ENCODE measurements at places on chromosomes 12 and 14. TPM values are rescaled to one million over a fixed set of nuclear protein-coding genes. Genes with fewer than 3 reads are reported as not detected.

- DNase-seq, result no peak
Measured at GRCh38 chr12:55746174-55746912, 3.4 kb downstream of the GDF11 start.

DNA sequence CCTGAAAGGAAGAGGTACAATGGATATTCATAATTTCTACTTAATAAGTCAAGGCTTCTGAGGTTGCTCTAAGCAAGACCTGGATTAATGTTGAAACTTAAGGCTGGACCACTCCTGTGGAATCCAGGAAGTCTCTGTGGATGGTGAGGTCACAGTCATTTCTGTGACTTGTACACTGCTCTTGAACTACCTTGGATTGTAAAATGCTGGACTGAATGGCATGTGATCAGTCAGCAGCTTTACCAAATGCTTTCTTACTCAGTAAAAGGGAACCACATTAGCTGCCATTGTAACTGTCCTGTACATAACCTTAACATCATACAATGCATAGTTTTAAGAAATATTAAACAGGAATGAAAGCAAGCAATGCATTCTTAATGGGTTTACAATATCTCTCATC, 182.9 kb downstream of the NOVA1 start:
- no peak for DNase-seq

DNA sequence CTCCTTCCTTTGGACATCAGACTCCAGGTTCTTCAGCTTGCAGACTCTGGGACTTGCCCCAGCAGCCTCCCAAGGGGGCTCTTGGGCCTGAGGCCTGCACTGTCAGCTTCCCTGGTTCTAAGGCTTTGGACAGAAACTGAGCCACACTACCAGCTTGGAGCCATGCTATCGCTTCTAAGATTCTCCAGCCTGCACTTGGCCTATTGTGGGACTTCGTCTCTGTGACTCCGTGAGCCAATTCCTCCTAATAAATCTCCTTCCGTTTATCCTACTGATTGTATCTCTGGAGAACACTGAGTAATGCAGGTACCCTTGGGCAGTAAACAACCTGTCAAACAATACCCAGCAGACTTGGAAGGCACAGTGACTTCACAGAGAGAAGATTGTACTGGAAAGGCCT, 24.9 kb upstream of the RHOJ start:
- DNase-seq, result no peak

GRCh38 chr12:49197256-49197655, 8.4 kb upstream of the TUBA1A start:
- no peak for DNase-seq

DNA sequence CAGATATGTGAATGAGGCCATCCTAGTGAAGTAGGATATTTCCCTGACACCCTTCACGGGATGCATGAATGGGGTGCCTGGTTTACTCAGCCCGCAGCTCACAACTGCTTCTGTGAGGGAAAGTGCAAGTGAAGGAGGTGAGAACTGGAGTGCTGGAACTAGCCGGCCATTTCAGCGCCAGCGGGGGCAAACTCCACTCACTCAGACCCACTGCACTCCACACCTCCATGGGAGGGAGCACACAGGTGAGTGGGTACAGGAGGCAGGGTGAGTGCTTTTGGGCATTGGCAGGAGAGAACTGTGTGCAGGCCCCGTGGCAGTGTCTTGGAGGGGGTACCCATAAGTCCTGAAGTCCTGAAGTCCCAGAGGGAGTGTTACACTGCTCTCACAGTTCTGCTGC, 1008.4 kb downstream of the SLC6A15 start:
- DNase-seq, result no peak

GRCh38 chr12:97375310-97375709, 87.3 kb upstream of the RMST start:
- DNase-seq, result no peak

GRCh38 chr12:87280356-87280755, 748.8 kb downstream of the C12orf50 start:
- no peak for DNase-seq

DNA sequence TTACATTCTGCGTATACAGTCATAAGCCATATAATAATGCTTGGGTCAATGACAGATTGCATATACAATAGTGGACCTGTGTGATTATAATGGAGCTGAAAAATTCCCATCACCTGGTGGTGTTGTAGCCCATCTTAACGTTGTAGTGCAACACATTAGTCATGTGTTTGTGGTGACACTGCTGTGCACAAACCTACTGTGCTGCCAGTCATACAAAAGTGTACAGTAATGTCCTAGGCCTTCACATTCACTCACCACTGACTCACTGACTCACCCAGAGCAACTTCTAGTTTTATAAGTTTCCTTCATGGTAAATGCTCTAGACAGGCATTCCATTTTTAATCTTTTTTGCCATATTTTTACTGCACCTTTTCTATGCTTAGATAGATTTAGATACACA, 194.8 kb upstream of the SEL1L start:
- no peak for DNase-seq

- no peak for DNase-seq
Measured at GRCh38 chr12:22130671-22131070, 84.7 kb downstream of the CMAS start.

GRCh38 chr14:56149151-56149550, 30.9 kb downstream of the PELI2 start:
- no peak for DNase-seq

DNA sequence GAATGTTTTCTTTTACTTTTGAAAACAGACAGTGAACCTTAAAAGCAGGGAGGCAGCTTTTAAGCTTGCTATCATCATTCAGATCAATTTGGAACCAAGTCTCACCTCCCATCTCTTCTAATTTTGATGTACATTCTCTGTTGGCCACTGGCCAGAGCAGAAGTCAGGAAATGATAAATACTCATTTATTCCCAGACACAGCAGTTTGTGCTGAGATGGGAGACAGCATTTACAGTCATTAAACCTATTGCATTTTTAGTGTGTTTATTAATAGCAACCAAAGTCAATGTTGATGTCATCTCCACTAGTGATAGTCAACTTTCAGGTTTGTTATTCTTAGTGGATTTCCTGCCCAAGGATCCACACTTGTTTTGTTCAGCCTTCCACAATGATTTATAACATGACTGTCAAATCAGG, 320.0 kb upstream of the ATP2B1 start:
- DNase-seq, result no peak

GRCh38 chr14:95829321-95829720, 47.3 kb upstream of the TUNAR start:
- DNase-seq, result no peak

DNA sequence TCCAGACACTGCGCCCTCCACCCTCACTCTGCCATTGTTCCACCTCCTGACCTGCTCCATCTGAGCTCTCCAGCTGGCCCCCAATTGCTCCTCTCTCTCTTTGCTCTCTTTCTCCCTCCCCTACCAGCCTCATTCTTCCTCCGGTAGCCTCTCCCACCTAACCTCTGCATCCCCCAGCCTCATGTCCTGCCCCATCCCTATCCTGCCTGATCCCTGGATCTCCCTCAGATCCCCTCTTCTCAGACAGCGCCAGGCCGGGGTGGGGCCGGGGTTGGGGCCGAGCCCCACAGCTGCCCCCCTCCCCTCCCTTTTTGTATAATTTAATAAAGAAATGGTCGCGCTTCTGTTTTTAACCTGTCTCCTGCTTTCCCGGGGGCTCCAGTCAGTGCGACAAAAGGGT, 1.7 kb upstream of the LAG3 start:
- DNase-seq, result peak; percentile 26

- DNase-seq, result no peak
Measured at GRCh38 chr12:32828552-32828951, 68.0 kb downstream of the PKP2 start.

DNA sequence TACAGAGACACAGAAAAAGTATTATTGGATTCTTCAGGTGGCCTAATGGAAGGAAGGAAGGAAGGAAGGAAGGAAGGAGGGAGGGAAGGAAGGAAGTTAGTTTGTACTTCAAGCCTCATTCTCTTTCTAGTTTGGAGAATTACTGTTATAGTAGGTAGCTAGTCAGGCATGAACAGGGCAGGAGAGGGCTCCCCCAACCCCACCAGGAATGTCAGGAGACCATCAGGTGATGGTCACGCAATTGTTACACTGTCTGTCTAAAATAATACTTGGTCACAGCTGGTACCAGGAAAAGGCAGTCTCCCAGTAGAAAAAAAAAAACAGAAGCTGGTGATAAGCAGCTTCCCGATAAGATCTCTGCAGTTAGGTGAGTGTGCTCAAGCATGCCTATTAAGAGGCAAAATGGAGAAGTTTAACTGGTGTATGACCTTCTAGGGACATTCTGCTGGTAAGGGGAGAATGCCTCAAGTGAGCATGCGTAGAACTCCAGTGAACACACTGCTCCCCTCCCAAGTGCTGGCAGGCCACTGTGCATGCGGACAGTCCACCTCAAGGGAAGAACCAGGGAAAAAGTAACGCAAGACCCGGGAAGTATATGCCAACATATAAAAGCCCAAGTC, 358.4 kb upstream of the SOX5 start:
- no peak for DNase-seq

- no peak for DNase-seq
Measured at GRCh38 chr14:75373616-75374015, 54.2 kb upstream of the JDP2 start.

SMIM41 gene
- total RNA-seq, result not detected

RTL1 gene
- not detected for total RNA-seq

NGB gene
- total RNA-seq, result not detected

TSPAN11 gene
- total RNA-seq, result not detected

MUCL1 gene
- 5.9 TPM for total RNA-seq

NEUROD4 gene
- not detected for total RNA-seq

KCNC2 gene
- total RNA-seq, result not detected

PELI2 gene
- total RNA-seq, result 2.4 TPM

OTUB2 gene
- 0.22 TPM for total RNA-seq

RND1 gene
- total RNA-seq, result 3.4 TPM

COA8 gene
- total RNA-seq, result 38.3 TPM

All from natural killer cell treated with Interleukin-12 subunit alpha and Interleukin-12 subunit beta and Interleukin-15 and Interleukin-18, amount 100 ng/mL, for 72 hours (primary cell).